ENCODE measurements at places on chromosomes 1 and 21.
A peak's percentile ranks its signal among the peaks of the same experiment; 100 is the strongest.

- peak; percentile 49 for DNase-seq
Observed at GRCh38 chr1:59570524-59570923, 244.2 kb upstream of the HOOK1 start.

DNA sequence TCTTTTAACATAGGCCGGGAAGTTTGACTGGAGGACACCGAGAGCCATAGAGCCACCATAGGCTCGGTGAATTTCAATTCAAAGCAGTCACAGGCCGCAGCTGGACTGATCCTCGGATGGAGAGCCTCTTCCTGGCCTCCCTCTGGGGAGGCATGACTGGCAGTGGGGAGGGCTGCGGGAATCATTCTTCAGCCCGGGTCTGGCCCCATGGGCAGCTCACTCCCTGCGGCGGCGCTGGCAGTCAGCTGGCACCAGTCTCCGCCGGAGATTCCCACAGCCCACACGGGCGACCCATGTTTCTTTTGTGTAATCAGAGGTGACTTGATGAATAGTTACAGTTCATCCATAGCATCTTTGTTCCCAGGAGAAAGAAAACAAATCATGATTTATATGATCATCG is 10.6 kb downstream of the ESPN start:
- no peak for DNase-seq

- DNase-seq = no peak
Observed at GRCh38 chr1:37845786-37846185, 13.6 kb downstream of the MTF1 start.

DNA sequence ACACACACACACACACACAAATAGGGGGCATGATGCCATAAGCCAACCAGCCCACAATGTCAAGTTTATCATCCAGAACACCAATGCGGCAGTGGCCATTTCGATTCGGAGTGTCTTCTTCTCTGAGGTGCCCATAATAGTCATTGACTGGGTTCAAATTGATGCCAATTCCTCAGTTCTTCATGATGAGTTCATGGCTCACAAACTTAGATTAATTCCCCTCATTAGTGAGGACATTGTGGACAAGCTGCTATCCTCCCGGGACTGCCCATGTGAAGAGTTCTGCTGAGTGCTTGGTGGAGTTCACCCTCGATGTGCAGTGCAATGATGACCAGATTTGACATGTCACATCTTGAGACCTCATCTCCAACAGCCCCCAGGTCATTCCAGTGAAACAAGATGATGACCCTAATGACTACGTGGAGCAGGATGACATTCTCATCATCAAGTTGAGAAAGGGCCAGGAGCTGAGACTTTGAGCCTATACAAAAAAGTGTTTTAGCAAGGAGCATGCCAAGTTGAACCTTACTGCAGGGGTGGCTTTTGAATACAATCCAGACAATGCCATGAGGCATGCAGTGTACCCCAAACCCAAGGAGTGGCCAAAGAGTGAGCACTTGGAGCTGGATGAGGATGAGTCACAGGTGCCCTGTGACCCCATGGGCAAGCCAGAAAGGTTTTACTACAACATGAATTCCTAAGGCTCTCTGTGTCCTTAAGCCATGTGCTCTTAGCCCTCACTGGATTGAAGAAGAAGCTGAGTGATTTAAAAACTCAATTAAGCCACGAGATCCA is 211.6 kb upstream of the SAMSN1 start:
- DNase-seq = no peak

DNA sequence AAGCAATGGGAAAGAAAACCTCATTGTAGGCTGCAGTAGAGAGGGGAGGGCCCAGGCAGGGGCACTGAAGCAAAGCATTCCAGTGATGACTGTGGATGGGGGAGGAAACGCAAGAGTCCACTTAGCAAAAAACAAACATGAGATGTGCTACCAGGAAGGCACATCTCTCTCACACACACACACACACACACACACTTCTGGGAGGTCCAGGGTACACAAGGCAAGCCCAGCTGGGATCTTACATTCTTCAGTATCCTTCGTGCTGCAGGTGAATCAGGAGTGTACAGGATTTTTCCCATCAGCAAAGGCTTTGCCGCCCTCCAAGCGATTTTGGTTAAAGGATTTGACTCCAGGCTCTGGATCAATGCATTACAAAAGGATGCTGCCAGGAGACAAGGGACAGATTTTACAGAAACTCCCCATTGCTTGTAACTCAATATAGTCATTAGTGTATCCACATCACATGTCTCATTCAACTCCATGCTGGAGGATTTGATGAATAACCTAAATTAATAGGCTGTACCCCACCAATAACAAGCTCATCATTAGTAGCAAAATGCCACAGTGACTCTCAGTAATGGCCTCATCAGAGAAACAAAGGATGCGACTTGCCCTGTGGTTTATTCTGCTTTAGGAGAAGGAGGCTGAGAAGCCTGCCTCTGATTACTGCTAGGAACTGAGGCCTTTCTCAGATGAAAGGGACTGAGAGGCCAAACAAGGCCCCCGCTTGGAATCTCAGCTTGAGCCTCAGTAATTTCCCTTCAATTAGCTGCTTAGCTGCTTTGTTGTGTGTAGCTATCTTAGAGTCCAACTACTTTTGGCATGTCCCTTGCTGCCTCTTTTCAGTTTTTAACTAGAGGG is 41.6 kb downstream of the ABCA4 start:
- DNase-seq = no peak

DNA sequence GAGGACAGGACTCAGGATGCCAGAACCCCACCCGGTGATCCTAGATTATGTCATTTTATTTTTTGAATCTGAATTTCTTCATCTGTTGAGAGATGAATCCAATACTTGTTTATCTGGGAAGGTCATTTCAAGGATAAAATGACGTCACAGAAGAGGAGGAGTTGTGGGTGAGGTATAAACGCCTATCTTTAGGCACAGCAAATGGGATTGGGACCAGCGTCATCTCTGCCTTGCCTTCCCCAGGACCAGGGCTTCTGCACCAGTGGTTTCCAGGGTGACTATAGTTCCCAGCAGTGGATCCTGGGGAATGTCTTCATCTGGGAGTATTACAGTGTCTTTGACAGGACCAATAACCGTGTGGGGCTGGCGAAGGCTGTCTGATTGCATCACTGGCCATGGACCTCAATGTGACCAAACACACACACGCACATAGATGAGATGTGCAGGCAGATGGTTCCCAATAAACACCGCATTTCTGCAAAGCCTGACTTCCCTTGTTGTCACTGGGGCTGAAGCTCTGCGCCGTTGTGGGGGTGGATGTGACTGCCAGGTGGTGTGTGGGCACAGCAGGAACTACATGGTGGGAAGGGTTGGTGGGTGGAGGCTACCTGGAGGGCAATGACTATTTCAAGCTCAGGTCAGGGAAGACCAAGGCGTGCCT is 28.1 kb downstream of the KCNA10 start:
- DNase-seq = no peak

- DNase-seq = no peak
Observed at GRCh38 chr1:178921499-178921898, 50.6 kb upstream of the ANGPTL1 start.

DNA sequence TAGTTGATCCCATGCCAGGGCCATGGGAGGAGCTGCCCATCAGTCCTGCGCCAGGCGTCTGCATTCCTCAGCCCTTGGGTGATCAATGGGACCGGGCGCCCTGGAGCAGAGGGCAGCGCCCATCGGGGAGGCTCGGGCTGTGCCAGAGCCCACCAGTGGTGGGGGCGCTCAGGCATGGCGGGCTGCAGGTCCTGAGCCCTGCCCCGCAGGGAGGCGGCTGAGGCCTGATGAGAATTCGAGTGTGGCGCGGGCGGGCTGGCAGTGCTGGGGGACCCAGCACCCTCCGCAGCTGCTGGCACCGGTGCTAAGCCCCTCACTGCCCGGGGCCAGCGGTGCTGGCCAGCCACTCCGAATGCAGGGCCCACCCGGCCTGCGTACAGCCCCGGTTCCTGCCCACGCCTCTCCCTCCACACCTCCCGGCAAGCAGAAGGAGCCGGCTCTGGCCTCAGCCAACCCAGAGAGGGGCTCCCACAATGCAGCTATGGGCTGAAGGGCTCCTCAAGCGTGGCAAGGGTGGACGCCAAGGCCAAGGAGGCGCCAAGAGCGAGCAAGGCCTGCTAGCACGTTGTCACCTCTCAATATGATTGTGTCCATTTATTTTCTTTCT is 238.1 kb upstream of the OLFM3 start:
- DNase-seq = no peak

- DNase-seq = peak; percentile 83
Observed at GRCh38 chr1:22416555-22417454, 34.8 kb upstream of the ZBTB40 start.

- peak; percentile 26 for DNase-seq
Observed at GRCh38 chr21:25638660-25639550, at the start of gene JAM2. Gene JAM2, plus strand, starts transcription at chr21:25639258. Its CDS starts 564 bp downstream, at chr21:25639822.

- DNase-seq = no peak
Observed at GRCh38 chr21:26072666-26073615, 97.6 kb downstream of the APP start.

- no peak for DNase-seq
Observed at GRCh38 chr1:32895325-32896215, 5.6 kb downstream of the TMEM54 start.

DNA sequence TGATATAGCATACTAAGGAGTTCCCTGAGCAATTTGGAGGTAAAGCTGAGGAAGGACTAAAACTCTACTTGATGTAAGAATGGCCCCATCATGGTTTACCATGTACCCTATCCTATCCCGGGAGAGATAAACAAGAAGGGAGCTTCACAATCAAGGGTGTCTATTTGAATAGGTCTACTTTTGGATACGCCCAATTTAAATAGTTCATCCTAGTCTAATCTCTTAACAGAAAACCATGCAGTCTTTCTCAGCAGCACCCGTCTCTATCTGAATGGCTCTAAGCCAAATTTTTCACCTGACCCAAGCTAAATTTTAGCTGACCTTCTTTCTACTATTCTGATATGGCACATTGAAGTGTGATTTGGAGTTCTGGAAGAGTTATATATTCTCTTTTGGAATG is 122.0 kb downstream of the TNNI3K start:
- no peak for DNase-seq

GRCh38 chr1:32878183-32878582 is 7.5 kb upstream of the FNDC5 start:
- no peak for DNase-seq

GRCh38 chr1:11335417-11336056 is 62.5 kb downstream of the UBIAD1 start:
- no peak for DNase-seq

DNA sequence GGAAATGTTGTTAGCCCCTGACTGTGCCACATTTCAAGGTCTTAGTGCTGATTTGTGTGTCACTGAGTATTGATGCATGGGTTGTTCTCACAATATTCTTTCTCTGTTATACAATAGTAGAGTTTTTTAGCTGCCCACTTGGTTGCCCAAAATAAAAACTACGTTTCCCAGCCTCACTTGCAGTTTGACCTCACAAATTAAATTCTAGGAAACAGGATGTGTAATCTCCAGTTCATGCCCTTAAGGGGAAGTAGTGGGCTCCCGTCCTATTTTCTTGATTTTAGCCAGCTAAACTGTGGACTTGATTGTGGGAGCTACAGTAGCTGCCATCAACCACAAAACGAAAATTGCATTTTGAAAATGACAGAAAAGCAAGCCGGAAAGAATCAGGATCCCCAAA is 27.3 kb upstream of the LAMC1 start:
- no peak for DNase-seq

DNA sequence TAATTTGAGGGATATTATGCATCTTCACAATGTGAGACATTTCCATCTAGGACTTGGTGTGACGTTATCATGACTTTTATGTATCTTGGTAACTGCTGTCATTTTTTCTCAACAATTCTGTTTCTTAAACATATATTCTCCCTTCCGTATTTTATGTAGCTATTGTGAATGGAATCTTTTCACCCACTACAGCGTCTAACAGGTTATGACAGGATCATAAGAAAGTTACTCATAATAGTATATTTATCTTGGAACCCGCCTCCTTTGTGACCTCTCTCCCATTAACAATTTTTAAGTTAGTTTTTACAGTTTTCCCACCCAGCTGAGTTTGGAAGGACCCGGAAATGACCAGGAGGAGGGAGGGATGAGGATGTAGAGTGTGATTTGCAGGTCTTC is 6.8 kb upstream of the DMRTA2 start:
- no peak for DNase-seq

DNA sequence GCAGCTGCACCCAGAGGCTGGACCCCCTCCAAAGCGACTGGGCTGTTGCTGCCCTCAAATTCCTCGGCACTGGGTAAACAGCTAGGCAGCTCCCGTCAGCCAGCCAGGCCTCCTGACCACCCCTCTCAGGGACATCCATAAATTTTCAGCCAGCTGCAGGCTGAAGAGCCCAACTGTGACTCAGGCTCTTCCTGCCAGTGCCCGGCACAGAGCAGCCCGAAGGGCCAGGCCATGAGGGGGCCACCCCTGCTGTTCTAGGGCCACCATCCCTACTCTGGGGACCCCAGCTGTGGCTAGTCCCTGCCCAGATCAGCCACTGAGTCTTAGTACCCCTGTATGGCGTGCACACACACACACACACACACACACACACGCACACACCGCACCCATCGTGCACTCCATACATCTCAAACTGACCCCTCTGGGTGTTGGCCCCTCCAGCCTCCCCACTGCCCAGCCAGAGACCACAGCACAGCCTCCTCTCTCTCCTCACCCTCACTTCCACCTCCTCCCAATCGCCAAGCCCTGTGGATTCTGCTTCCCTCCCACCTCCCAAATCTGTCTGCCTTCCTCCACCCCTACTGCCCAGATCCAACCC is 6.2 kb upstream of the LAPTM5 start:
- no peak for DNase-seq

DNA sequence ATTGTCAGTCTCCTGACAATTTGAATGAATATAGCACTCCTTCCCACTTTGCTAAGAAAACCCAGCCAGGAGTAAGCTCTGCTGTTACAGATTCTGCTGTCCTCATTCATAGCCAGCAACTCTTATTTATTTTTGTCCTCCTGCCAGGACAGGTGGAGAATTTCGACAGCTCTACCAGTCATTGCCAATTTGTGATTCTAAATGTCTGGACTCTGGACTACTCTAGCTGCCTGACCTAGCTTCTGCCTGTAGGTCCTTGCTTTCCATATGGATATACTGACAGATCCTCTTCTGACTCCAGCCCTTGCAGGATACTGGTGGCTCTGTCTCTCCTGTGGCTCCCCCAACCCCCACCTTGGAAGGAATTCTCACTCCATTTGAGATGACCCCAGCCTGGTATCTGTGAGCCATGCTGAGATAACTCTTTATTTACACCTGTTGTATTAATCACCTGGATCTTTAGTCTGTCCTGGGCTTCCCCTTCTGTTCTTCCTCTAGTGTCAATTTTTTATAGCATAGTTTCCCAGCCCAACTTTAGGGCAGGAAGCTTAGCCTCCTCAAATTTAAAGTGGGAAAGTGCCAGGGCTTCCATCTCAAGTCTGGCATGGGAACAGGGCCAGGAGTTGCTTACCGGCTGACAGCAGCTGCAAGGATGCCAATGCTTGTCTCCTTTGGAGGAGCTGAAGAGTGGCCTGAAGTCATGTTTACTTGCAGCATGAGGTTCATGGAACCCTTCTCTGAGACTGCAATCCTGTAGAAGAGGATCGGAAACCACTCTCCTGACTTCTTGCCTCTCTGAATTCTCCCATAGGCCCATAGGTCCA is 6.7 kb downstream of the PM20D1 start:
- DNase-seq = no peak

GRCh38 chr1:236150311-236150955 is 8.1 kb downstream of the GPR137B start:
- DNase-seq = no peak

Data from NCI-H1105 (cell line).